ENCODE measurements at places on chromosomes 3 and 15.

GRCh38 chr15:22810853-22811338 is 24.5 kb downstream of the NIPA1 start:
- DNase-seq, result no peak

- DNase-seq, result no peak
Observed at GRCh38 chr3:123637131-123637530, 52.3 kb upstream of the HACD2 start.

GRCh38 chr3:23437484-23438145 is 234.5 kb downstream of the UBE2E2 start:
- DNase-seq, result no peak

DNA sequence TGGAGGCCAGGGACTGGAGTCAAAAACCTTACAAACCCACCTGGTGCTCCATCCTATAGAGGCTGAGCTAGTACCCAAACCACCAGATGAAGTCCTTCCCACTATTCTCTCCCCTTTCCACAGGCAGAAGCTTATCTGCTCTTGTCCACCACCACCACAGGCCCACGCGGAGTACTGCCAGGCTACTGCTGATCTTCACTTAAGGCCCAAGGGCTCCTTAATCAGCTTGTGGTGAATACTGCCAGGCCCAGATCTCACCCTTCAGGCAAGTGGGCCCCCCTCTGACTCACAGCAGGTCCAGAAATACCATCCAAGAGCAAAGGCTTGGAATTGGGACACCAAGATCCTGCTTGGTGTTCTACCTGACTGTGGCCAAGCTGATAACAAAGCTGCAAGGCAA is 598.1 kb upstream of the CBLB start:
- DNase-seq, result no peak

DNA sequence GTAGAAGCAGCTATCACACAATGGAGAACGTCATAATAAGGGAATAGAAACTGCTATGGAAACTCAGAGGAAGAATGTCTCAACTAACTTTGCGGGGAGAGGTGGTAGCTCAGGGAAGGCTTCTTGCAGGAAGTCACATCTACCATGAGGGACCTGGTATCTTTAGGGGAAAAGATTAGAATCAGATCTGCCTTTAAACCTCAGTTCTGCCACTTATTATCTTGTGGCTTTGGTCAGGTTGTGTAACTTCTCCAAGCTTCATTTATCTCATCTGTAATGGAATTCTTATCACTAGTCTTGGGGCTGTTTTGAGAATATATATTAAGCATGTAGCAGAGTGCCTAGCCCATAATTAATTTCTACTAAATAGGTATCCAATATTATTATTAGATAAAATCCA is 46.4 kb upstream of the PRICKLE2 start:
- no peak for DNase-seq

GRCh38 chr3:112486811-112487505 is 12.3 kb downstream of the BTLA start:
- no peak for DNase-seq

DNA sequence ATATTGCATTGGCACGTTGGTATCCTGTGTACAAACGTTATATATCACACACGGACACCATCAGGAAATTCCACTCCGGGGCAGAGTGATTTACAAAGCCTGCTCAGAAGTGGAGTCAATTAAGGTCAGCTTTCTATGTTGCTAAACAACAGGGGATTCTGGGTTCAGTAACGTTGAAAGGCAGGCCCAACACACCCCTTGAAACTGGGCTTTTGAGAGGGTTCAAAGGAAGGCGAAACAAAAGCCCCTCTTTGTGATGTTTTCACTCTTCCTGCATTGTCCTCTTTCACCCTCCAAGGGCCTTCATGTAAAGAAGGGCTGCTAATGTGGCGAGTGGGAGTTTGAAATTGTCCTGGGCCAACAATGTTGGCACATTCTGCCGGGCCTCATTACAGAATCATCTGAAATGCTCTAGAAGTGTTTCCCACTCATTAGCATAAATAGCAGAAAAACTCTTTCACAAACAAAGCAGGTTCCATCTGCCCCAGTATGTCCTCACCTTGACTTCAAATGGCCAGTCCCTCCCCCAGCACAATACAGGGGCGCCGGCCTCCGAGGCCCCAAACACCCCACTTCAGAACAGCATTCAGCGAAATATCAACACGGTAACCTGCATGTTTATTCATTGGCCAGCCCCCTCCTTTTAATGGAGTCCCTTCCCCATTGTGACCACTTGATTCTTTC is 76.4 kb downstream of the HES1 start:
- DNase-seq, result no peak

- DNase-seq, result no peak
Observed at GRCh38 chr3:56468184-56469106, at the start of gene ERC2. ERC2 (minus strand) TSS chr3:56468467.

- no peak for DNase-seq
Observed at GRCh38 chr3:186413615-186414415, 51.8 kb upstream of the DGKG start.

GRCh38 chr15:57146506-57147201 is 228.2 kb downstream of the TCF12 start:
- no peak for DNase-seq

DNA sequence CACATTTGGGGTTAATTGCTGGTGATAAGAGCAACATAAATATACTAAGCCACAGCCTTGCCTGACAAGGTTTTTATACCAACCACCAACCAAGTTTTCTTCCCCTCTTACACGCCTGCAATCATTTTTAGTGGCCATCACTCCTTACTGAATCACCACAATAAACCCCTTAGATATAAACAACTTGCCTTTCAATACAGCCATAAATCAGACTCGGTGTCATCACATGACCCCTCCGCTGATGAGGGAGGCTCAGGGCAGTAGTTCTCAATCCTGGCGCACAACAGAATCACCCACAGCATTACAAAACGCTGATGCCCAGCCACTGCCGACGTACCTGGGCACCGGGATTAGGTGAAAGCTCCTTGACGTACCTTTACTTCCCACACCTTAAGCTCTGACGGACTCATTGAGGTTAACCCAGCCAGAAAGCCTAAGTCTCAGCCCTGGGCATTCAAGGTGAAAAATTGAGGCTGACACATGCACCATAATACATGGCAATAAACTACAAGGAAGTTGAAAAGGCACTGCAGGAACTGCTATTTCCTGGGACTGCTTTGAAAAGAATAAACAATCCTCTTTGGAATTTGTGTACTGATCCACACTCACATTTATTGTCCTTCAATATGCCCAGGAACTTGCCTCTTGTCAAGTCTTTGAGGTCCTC is 17.1 kb downstream of the ADCY5 start:
- DNase-seq, result no peak

DNA sequence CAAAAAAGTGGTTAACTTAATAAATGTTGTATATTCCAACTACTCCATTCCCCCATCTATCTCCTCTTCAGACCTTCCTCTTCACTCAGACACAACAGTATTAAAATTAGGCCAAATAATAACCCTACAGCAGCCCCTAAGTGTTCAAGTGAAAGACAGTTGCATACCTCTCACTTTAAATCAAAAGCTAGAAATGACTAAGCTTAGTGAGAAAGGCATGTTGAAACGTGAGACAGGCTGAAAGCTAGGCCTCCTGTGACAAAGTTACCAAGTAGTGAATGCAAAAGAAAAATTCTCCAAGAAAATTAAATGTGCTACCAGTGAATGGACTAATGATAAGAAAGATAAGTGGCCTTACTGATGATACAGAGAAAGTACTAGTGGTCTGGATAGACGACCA is 71.7 kb downstream of the ANKRD28 start:
- no peak for DNase-seq

GRCh38 chr3:8838234-8838633 is 68.8 kb upstream of the OXTR start:
- DNase-seq, result no peak

DNA sequence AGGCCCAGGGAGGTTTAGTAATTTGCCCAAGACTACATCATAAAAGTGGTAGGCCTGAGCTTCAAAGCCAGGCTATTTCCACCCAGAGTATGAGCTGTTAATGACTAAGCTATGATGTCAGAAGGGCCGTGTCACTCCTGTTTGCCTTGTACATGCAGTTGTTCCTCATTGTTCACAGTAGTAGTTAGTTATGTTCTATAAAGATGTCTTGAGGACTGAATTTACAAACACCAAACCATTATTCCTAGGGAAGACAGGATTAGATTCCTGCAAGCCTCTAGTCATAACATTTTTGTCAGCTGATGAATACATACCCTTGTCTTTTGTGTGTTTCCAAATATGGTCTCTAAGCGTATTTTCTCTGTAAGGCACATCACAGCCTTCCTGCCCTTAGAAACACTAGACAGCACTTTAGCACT is 20.9 kb upstream of the LARS2 start:
- no peak for DNase-seq

- DNase-seq, result no peak
Observed at GRCh38 chr3:193782276-193782647, 189.3 kb downstream of the OPA1 start.

DNA sequence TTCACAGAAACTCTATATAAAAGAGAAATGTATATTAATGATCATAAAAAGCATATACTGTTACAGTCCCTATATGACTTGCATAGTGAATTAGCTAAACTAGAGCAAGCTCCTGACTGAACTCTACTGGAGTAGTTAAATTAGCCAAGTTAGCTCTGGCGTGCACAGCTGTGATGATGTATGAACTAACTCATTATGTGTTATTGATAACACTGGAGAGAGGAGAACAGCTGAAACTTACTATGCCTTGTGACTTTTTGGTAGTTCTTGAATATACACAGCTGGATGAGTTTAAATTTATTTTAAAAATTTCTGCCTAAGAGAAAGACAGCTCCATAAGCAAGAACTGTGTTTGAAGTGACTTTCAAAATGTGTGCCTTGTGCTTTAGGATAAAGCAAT is 8.1 kb downstream of the TIPARP start:
- no peak for DNase-seq

DNA sequence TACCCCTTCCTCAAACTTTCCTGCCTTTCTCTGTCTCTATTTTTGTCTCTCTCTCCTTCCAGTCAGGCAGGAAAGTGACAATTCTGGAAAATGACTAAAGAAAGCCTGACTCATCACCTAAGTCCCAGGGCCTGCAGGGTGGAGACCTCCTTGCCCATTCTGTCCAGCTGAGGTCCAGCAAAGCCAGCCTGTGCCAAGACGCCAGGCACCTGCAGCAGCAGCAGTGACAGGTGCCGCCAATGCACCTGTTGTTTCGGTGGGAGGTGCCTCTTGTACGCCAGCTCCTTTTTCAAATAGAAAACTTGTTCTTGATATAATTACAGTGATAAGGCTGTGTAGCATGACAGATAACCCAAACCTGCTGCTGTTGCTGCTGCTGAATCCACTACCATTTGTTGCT is 501.3 kb downstream of the NTRK3 start:
- DNase-seq, result no peak

DNA sequence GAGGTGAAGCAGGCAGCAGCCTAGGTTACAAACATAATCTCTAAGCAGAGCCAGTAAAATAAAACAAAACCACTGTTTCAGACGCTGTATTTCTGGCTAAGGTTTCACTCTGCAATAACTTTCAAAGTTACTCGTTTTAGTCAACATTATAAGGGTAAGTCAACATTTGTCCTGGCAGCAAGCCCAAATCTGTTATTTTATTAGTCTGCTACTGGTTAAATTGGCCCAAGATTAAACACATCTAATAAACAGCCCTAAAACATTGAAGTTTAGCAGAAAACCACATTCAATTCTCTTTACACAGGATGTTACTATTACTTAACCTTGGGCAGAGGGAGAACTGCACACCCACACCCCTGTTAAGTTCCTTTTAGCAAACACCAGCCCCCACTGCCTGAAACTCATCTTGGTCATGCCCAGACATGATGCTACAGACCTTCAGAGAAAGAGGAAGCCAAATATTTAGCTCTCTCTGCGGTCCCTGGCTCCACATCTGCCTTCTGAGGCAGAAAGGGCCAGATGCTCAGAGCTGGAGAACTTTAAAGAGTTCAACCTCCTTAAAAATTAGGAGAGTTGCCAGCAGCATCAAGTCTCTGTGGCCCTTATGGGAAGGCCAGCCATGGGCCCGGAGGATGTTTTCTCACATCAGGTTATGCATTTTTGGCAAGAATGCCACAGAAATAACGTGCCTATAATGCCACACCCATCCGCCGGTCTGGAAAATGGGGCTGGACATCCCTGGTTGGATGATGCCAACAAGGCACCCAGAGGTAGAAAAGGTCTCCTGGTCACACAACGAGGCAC is 17.9 kb downstream of the ARHGEF3 start:
- peak; percentile 46 for DNase-seq

GRCh38 chr15:28964098-28964497 is 78.3 kb downstream of the APBA2 start:
- DNase-seq, result no peak

GRCh38 chr3:63990733-63991132 is 32.6 kb downstream of the PSMD6 start:
- DNase-seq, result no peak

- no peak for DNase-seq
Observed at GRCh38 chr3:193757457-193757856, 164.4 kb downstream of the OPA1 start.

GRCh38 chr3:39794880-39795279 is 14.5 kb upstream of the MYRIP start:
- no peak for DNase-seq

DNA sequence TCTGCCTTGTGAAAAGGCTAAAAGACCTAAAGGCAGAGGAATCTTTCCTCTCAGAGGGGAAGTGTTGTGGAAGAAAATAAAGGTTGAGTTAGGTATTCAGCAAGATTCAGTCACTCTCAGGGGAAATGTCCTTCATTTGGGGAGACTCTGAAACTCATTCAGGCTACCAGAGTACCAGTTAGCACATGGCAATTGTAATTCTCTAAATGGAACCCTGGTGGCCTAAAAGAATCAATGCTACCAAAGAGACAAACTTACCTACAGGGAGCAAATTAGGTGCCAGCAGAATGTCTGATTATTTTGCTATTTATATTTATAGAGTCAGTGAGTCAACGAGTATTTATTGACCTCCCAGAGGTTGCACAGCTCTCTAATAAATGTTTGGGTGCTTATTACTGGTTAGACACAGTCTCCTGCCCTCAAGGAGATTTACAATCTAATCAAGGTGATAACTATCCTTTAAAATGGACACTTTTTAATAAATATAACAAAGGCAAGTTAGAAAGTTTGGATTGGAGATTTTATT is 33.9 kb upstream of the CDIN1 start:
- DNase-seq, result no peak

- DNase-seq, result no peak
Observed at GRCh38 chr15:81000144-81000623, 539 bp upstream of the TLNRD1 start.

DNA sequence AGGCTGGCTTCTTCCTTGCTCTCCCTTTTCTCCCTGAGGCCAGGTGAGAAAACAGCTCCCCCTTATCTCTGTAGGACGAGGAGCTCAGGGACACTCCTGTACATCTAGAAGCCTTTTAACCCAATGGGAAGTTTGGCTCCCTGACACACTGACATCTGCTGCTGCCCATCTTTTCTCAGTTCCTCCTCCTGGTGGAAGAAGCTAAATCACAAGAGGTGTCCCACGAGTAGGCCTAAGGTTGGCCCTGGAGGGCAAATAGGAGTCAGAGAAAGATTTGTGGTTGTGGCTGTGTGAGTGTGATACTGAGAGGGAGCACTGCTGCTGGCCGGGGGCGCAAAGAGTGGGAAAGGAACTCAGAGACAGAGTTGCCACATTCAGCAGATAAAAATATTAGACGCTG is 49.5 kb downstream of the ARHGAP31 start:
- no peak for DNase-seq

GRCh38 chr3:48709051-48709461 is 8.0 kb downstream of the IP6K2 start:
- DNase-seq, result no peak

All from stimulated activated CD8-positive, alpha-beta memory T cell treated with anti-CD3 and anti-CD28 coated beads, Interleukin-4, amount 100 ng/mL, for 4 hours (primary cell).